Left renal pelvis (tissue), 4 donors: ENCODE measurements at places on chromosomes 12 and 14.

- no peak for DNase-seq
Observed at GRCh38 chr14:29161593-29161992, 395.0 kb downstream of the FOXG1 start.

GRCh38 chr12:3827301-3828000 lies 45.7 kb downstream of the PARP11 start:
- DNase-seq = no peak

DNA sequence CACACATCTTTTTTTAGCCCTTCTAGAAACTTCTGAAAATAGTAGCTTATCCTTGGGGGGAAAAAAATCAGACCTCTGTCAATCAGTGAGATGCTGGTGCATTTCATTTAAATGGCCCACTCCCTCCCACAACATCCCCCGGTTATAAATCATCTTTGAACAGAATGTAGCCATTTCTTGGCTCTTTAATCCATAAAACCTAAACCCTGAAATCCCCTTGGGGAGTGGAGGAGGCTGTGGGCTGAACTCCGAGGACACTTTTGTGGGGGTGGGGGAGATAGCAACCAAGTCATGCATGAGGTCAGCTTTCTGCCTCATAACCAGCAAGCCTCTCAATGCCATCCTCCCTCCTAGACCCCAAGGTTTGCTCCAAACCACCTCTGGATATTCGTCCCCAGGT lies 21.0 kb downstream of the HRK start:
- DNase-seq = no peak

DNA sequence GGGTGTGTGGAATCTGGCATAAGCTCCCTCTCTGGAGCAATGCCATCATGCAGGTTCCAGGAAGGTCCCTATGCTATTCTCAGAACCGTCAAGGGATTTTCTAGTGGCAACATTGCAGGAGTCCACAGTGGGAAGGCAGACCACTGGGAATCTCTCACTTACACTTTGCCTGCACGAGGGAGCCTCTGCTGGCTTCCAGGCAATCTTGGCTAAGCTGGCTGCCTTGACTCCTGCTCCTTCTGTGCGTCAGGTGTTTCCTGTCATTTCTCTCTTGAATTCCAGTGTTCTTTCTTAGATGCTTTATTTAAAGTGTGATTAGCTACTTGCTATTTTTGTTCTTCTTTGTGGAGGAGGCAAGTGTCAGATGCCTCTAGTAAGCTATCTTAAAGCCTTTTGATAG lies 414.0 kb upstream of the ATP2B1 start:
- no peak for DNase-seq

DNA sequence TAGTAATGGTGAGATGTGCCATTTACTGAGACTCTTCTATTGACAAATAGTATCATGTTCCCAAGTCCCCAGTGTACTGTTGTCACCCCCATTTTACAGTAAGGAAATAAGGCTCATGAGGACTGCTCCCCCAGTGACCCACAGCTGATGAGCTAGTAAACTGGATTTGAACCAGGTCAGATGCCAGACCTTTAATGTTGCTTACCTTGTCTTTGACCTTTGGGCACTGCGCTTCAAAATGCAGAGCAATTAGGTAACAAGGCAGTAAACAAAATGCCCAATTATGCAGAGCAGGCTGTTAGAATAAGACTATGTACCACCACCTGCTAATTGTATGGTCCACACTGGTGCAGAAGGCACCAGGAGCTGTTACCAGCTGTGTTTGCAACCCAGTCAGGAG lies 38.5 kb upstream of the RIN3 start:
- DNase-seq = no peak

DNA sequence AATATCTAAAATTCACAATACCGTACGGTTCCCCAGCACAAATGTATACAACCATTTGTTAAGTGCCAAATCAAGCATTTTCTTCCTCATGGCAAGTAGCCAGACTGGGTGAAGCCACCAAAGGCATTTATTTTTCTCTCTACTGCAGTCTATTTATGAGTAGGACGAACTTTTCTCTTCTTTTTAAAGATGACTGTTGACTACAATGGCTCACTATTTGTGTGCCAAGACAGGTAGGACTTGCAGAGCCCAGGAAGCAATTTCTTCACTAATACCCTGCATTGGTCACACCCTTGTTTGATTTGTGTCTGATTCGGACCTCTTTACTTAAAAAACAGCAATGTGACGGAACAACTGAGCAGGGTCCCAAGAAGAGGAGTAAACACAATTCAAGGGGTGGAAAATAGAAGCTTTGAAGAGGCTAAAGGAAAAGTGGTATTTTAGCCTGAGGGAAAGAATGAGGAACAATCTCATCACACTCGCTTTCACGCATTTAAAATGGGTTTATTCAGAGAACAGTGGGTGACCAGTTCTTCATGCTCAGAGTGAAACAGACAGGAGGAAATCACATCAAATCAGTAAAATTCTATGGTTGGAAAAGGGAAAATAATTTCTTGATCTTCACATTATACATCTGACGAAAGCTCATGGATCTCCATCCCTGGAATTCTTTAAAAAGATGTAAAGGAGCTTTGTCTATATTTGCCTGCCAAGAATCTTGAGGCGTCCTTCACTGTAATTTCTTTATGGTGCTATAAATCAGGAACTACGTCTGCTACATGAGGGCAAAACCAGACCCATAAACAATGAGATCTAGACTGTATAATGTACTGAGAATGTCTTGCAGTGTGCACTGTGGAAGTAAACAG lies 183.8 kb downstream of the PPM1H start:
- no peak for DNase-seq

DNA sequence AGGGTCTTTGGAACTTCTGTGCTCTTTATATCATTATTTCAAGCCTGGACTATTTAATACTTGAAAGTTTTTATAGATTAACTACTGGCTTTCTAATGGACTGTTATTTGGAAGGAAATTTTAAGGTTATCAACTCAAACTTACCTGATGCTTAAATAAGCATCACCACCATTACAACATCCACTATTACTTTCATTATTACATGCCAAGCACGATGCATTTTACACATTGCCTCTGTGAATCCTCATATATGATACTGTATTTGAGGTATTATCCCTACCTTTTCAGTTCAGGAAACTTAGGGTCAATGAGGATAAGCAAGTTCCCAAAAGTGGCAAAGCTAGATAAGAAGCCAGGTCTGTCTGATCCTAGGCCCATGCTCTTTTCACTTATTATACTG lies 12.4 kb downstream of the ZBTB1 start:
- DNase-seq = no peak

DNA sequence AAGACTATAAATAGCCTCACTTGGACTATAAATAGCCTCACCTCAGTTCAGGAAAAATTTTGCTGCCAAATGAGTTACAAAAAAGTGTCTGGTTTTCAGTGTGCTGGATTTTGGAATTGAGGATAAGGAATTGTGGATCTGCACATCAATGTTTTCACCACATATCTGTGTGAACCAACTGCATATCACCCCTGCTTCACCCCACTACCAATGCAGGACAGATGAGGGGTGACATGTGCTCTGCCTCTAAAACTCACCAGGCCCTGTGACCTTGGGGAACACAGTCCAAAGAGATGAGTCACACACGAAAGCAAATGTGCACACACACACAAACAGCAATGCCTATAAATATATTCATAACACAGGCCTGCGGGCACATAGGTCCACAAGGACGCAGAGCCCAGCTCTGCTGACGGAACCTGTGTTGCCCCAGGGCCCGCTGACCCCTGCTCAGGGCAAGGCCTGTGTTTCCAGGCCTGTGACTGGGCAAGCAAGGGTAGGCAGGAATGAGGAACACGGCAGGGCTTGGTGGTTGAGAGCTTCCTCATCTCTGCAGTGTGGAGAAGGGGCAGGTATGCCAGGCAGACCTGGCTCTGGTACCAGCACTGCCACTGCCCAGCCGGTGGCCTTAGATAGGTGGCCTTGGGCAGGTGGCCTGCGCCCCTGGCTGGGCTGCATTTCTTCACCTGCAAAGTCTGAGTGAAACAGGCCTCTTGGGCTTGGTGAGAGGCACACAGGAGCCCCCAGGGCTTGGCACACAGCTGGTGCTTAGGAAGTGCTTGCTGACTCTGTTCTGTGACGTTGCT lies 82.4 kb downstream of the ARL6IP4 start:
- DNase-seq = no peak

DNA sequence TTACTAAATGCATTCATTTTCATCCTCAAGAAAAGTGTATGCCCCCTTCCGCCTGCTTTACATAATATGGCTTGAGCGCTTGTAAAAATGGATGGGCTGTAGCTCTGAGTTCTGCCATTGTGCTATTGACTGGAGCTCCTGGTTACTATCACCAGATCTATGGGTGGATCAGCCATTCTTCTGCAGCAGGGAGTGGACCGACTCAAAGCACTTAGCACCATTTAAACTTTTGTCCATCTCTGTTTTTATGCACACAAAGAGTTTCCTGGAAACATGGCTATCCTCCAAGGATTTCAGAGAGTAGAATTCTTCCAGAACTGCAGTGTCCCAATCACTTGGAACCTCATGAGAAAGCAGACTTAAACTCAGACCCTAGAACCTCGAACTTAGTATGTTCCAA lies 4.5 kb upstream of the NUMB start:
- no peak for DNase-seq

GRCh38 chr12:11959117-11959823 lies 111.5 kb upstream of the BCL2L14 start:
- no peak for DNase-seq

- no peak for DNase-seq
Observed at GRCh38 chr14:52926953-52927352, 23.9 kb downstream of the FERMT2 start.

DNA sequence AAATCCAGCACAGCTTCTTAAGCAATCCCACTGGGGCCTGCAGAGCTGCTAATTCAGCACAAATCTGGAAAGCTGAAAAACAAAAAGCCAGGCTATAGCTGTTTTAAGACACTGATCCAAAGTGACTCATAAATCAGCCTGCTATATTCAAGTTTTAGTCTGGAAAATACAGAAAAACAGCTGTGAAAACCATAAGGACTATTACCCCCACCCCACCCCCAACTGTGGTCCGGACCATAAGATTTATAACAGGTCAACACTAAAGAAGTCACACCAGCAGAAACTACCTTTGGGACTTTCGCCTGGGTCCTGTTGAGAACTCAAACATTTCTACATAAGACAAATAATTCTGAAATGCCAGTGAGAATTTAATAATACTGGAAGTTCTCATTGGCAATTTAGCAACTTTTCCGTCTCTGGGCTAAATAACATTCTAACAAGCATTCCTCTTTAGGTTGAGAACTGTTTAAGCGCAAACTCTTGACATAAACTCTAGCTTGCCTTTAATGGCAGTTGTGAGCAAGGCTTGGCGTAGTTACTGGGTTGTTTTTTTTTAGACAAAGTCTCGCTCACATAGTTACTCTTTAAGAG lies 3.3 kb downstream of the LRIG3 start:
- DNase-seq = peak; percentile 67

DNA sequence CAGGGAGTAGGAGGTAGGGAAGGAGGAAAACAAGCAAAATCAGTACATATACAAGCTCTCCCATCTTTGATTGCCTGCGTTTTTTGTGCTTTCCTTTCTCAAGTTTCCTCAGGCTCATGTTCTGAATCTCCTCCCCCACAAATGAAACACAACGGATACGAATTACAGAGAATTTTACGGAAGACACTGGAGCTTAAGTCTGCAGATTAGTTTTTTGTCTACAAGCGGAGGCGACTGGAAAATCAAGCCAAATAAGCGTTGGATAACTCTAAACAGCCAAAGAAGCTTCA lies 612 bp downstream of the WBP11 start:
- peak; percentile 44 for DNase-seq

- DNase-seq = no peak
Observed at GRCh38 chr12:3128498-3129293, 51.5 kb downstream of the TSPAN9 start.

DNA sequence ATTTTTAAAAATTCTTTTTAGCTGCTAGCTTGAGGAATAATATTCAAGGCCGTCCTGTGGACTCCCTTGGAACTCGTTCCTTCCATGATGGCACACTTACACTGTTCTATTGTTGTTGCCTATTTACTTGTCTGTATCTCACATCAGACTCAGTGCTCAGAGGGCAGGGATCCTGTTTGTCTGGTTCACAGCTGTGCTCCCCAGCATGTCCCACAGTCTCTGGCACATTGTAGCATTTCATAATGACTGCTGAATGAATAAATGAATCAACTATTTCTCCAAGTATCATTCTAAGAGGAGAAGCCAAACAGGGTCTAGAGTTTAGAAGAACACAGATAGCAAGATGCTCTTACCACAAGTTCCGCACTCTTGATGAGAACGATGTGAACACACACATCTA lies 48.0 kb downstream of the NTN4 start:
- DNase-seq = no peak

GRCh38 chr12:77001276-77001675 lies 64.1 kb downstream of the E2F7 start:
- no peak for DNase-seq

GRCh38 chr14:88613552-88614010 lies 50.7 kb downstream of the ZC3H14 start:
- no peak for DNase-seq

DNA sequence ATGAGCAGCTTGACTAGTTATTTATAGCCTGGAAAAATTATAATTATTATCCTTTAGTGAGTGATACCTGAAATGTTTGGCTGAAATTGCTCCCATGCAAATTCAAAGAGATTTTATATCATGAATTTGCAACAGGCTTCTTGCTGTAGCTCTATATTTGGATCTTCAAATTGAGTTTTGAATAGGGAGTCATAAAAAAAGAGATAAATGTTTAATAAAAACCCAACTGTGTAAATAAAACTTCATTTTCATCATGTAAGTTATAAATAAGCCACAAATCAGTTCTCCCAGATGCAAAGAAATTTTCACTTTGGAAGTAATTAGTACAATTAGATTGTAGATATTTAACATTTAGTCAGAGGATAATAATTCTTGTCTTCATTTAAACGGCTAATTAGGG lies at the start of gene TAS2R8:
Gene TAS2R8 (minus strand): TSS at position 101 of the 400 bp plus-strand sequence. CDS start 306 bp downstream, outside the sequence.
- no peak for DNase-seq

GRCh38 chr12:47441490-47441889 lies 264.3 kb downstream of the RPAP3 start:
- no peak for DNase-seq

- DNase-seq = no peak
Observed at GRCh38 chr12:45582986-45583659, 146.4 kb upstream of the ARID2 start.

DNA sequence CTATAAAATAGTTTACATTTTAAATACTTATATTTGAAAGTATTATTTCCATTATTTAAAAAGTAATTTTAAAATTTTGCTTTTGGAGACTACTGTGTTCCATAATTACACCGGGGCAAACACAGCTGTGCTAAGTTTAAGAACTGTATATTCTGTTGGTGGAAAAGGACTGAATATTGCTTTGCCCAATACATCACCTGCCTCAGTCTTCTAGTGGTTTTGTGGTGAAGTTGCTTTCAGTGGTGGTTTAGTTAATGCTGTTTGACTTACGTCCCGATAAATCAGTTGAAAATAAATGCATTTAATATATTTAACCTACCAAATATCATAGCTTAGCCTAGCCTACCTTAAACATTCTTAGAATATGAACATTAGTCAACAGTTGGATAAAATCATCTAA lies 23.4 kb downstream of the FBXO34 start:
- no peak for DNase-seq

GRCh38 chr14:92122761-92123160 lies 992 bp downstream of the CPSF2 start:
- DNase-seq = no peak
